Renal cortical epithelial cell (primary cell): ENCODE measurements at places on chromosomes 16 and 17.

DNA sequence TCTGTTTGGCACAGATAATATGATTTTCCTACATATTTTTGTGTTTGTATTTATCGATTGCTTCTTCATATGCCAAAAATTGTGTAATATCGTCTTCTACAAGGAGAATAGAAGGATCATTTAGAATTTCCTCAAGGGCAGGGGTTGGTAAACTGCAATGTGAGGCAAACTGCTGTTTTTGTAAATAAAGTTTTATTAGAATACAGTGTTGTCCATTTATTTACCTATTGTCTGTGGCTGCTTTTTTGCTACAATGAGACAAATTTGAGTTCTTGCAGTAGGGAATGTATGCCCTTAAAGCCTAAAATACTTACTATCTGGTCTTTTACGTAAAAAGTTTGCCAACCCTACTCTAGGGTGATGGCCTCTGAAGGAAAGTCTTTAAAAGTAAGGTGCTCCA lies 509.5 kb downstream of the TMEM114 start:
- no peak for DNase-seq

- DNase-seq = no peak
Observed at GRCh38 chr16:57169327-57169726, 16.5 kb downstream of the PSME3IP1 start.

- DNase-seq = no peak
Observed at GRCh38 chr17:32497431-32498205, 10.8 kb downstream of the CDK5R1 start.

DNA sequence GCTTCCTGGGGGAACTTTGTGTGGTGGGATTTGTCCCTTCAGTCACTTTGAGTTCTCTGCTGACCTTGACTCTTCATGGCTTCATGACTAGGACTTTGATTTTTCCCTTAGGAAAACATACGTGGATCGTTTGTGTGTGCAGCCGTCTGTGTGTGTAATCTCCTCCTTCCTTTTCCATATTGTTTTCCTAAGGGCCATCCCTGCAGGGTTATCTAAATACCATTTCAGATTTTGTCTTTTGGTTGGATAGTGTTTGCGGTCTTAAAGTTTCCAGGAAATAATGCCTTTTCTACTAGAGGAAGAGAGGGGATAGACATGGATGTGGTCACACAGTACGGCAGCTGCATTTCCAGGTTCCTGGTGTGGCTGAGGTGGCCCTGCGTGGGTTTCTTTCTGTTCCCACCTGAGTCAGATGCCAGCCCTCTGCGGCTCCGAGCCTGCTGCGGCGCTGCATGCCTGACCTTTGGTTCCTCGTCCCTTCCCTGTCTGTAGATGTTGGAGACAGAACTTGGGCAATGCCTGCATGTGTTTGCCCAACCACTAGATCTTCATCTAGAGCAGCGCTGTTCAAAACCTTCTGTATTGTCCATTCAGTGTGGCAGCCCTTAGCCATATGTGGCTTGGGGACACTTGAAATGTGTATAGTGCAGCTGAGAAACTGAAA lies 72.0 kb upstream of the LGALS9 start:
- DNase-seq = peak; percentile 39

DNA sequence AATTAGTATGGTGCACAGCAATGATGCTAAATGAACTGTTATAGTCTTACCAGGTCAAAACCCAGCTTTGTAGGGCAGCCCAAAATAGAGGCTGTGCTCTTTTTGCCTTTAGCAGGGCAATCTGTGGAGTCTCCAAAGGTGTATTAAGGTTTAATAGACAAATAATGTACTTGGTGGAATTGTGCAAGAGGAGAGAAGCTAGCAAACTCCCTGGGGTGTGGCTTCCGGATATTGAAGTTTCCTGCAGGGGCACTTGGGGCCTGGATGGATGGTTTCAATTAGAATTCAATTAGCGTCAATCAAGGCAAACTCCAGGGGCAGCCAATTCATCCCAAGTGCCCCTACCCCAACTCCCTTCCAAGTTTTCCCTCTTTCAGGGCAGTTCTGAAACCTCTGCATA lies 285.8 kb downstream of the UTP18 start:
- no peak for DNase-seq

DNA sequence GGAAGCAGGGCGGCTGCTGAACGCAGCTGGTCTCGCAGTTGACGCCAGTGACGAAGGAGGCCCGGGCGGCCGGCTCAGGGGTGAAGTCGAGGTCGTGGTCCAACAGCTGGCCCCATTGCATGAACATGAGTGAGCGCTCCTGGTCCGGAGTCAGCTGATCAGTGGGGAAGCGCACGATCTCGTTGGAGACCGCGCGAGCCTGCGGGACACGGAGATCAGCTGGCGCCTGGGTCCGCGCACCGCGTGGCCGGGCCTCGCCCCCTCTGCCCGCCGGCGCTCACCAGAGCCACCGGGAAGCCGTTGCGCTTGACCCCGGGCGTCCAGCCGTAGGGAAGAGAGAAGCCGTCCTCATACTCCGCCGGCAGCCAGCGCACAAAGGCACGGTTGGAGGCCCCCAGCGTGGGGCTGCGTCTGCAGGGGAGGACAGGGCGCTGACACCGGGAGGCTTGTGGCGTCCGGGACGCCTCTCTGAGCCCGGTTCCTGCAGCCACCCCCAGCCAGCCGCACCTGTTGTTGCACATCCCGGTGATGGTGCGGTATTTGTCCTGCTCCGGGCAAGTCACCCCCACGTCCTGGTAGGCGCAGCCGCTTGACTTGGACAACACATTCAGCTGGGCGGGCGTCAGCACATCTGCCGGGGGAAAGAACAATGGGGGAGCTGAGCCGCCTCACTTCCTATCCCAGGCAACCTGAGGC lies 1.6 kb downstream of the MPO start:
- no peak for DNase-seq

GRCh38 chr17:65593092-65593854 lies 31.8 kb upstream of the AXIN2 start:
- no peak for DNase-seq

- DNase-seq = no peak
Observed at GRCh38 chr17:2937331-2938003, 125.9 kb downstream of the OR1D5 start.

- no peak for DNase-seq
Observed at GRCh38 chr16:57601801-57602478, 26.5 kb upstream of the ADGRG1 start.

- DNase-seq = no peak
Observed at GRCh38 chr16:64857411-64857810, 264.5 kb downstream of the CDH11 start.

DNA sequence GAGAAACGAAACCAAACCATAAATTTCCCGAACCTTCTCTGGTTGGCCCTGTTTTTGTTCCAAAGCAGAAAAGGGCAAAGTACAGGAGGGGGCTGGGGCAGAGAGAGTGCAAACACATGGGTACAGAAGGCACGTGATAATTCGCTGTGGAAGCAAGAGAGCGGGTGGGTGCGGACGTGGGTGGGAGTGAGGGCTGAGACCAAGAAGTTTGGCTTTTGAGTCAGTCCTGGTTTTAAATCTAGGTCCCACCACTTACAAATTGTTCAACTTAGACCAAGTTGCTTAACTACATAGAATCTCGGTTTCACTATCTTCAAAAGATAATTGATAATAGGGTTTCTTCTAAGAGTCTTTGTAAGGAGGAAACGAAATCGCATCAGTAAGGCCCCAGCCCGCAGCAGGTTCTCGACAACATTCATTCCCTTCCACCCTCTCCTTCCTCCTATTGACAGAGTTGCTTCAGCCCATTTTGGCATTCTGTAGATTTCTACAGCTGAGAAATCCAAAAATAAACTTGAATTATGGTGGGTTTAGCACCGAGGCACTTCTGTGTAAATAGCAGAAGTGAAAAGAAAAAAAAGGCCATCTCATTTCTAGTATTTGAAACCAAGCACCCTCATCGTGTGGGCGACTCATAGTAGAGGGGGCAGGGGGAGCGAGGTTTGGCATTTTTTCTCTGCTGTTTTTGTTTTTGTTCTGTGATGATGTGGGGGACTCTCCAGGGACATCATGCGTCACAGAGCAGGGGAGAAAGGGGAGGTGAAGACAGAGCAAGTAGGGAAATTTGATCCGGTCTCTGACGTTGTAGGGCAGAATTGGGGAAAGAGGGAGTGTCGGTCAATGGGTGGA lies 33.6 kb upstream of the CCR7 start:
- DNase-seq = no peak

DNA sequence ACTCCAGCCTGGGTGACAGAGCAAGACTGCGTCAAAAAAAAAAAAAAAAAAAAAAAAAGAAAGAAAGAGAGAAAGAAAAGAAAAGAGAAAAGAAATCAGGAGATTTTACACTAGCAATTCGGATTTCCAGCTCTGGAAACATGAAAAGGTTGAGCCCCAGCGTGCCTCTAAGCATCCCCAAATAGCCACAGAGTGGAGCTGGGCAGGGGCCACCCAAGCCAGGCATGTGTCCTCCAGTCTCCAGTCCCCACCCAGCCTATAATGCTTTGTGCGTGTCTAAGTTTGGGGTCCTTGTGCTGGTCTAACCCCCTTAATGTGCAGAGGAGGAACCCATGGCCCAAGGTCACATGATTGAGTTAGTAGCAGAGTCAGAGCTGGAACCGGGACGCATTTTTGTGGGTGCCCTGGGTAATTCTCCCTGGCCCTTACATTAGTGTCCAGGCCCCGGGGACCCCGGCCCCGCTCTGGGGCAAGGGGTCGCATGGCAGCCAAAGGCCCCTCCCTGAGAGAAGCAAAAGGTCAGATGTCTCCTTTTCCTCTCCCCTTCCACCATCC lies 19.9 kb downstream of the ADAM11 start:
- DNase-seq = no peak

DNA sequence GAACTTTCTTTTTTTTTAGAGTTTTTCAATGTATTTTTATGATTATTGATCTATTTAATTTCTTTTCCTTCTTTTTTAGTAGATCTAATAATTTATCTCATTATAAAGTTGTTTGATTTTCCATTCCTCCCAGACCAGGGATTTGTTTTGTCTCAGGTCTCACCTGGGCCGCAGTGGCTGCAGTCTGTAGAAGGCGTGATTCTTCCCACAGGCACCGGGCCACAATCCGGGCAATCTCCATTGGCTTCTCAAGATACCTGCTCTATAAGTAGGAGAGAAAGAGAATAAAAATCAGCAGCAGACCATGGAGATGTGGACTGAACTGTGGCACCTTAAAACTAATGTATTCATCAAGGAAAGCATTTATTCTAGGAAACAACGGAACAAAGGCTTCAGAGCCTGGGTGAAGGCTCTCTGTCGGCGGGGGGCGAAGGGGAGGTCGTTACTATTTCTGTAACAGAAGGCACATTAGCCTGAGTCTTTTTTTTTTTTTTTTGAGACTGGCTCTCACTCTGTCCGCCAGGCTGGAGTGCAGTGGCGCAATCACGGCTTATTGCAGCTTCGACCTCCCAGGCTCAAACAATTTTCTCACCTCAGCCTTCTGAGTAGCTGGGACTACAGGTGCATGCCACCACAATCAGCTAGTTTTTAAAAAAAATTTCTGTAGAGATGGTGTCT lies 42.7 kb downstream of the STAT3 start:
- no peak for DNase-seq

DNA sequence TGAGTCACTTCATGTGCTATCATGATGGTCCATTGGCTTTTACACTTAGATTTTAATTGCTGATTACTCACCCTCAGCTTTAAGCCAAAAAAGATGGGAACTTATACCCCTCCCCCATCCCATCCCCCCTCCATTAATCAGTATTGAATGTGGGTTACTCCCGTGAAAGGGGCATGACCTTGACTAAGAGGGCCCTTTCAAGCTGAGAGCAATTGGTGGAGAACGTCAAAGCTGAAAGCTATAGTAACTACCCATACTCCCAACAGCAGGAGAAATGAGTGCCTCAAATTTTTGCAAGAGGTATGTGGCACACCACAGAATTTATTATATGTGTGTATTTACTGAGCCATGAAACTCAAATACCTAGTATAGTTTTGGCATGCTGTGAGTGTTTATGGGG lies 99.7 kb upstream of the CDH8 start:
- peak; percentile 89 for DNase-seq

- DNase-seq = no peak
Observed at GRCh38 chr16:15714393-15715172, 64.5 kb downstream of the NDE1 start.

- DNase-seq = no peak
Observed at GRCh38 chr17:41860254-41860931, 4.8 kb downstream of the KLHL11 start.

- DNase-seq = no peak
Observed at GRCh38 chr17:17254036-17254435, 17.1 kb upstream of the FLCN start.

DNA sequence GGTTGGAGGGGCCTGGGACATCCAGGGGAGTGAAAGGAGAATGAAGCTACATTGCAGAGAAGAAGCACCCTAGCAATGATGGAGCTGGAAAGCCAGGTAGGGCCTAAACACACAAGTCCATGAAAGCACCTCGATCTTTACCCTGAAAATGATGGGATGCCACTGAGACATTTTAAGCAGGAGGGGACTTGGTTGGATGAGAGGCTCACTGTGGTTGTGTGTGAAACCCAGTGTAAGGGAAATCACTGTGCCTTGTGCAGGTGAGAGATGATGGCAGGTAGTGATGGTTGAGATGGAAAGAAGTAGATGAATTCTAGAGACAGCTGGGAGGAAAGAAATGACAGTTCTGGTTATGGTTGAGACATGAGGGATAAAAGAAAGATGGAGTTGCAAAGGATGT lies 132.9 kb upstream of the CACNG3 start:
- DNase-seq = no peak

GRCh38 chr17:72600934-72601333 lies 480.1 kb downstream of the SOX9 start:
- DNase-seq = peak; percentile 87

GRCh38 chr17:82893779-82894178 lies 54.0 kb upstream of the ZNF750 start:
- no peak for DNase-seq

GRCh38 chr17:80036715-80037477 lies 454 bp downstream of the CCDC40 start:
- no peak for DNase-seq

- DNase-seq = peak; percentile 77
Observed at GRCh38 chr16:83581082-83581481, 226.7 kb upstream of the HSBP1 start.

DNA sequence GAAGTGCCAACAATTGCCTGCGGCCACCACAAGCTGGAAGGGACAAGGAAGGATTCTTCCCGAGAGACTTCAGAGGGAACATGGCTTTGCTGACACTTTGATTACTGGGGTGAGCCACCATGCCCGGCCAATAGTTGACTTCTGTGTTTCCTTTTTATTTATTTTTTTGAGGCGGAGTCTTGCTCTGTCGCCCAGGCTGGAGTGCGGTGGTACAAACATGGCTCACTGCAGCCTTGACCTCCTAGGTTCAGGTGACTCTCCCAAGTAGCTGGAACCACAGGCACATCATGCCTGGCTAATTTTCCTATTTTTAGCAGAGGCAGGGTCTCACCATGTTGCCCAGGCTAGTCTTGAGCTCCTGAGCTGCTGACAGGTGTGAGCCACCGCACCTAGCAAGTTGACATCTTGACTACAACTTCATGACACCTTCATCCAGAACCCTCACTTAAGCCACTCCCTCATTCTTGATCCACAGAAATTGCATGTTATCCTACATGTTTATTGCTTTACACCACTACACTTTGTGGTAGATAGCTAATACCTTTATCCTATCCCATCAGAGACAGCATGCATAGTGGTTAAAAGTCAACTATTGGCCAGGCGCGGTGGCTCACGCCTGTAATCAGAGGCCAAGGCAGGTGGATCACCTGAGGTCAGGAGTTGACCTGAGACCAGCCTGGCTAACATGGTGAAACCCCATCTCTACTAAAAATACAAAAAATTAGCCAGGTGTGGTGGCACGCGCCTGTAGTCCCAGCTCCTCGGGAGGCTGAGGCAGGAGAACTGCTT lies 16.1 kb upstream of the GPRC5C start:
- no peak for DNase-seq

GRCh38 chr17:65545705-65546523 lies 15.5 kb downstream of the AXIN2 start:
- DNase-seq = no peak

GRCh38 chr16:68892214-68892613 lies 48.9 kb downstream of the TANGO6 start:
- no peak for DNase-seq
